ENCODE measurements at places on chromosomes 1 and 21. TPM values are rescaled to one million over a fixed set of nuclear protein-coding genes. Genes with fewer than 3 reads are reported as not detected.

GRCh38 chr1:232620356-232620969 is 9.5 kb downstream of the SIPA1L2 start:
- H3K4me1 ChIP-seq: peaks cover 30% of the 10 kb centered on the region
- no peaks in the 10 kb centered on the region for H3K27me3 ChIP-seq
- H3K27ac ChIP-seq: no peak overlapping the region
- DNase-seq: peak; percentile 47

GRCh38 chr1:23791516-23792047 is 637 bp downstream of the LYPLA2 start:
- peaks cover 20% of the 10 kb centered on the region for H3K36me3 ChIP-seq
- no peaks in the 10 kb centered on the region for H3K27me3 ChIP-seq
- H3K27ac ChIP-seq: peak overlapping the region; percentile 44
- peak overlapping the region; percentile 100 for H3K4me3 ChIP-seq

DNA sequence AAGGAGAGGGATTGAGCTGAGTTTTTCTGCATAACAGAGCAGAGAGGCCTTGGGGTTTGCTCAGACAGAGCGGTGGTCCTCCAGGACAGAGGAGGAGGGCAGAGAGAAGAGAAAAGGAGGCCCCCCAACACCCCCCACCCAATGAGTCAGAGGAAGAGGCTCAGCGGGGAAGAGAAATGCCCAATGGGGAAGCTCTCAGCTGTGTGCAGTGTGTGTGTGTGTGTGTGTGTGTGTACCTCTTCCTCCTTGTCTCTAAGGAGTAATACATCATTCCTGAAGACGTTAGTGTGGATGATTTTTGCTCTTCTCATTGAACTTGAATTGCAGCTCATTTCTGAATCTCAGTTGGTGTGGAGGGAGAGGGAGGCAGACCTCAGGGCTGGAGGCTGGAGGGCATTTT is 8.7 kb downstream of the TMPRSS3 start:
- H3K27ac ChIP-seq: no peak overlapping the region
- H3K4me3 ChIP-seq: no peak overlapping the region
- no peak for DNase-seq
- no peaks in the 10 kb centered on the region for H3K27me3 ChIP-seq

DNA sequence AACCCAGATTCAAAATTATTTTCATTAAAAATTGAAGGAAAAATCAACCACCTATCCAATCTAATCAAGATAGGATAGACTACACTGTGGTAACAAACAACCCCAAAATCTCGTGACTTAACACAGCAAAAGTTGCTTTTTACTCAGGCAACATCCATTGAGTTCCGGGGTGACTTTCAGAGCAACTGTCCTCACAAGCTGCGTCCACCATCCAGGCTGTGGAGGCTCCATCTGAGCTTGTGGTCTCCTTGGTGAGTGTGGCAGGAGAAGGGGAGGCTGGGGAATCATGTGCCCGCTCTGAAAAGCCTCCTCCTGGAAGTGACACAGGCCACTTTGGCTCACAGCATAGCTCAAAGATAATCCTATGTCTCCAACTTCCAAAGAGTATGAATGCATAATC is 52.4 kb downstream of the CD2 start:
- H3K4me1 ChIP-seq: no peaks in the 10 kb centered on the region
- no peak overlapping the region for H3K27ac ChIP-seq
- no peaks in the 10 kb centered on the region for H3K36me3 ChIP-seq

The TSPAN2 gene
- total RNA-seq: 1.3 TPM

GRCh38 chr1:59328353-59328752 is 31.5 kb downstream of the FGGY start:
- no peaks in the 10 kb centered on the region for H3K27me3 ChIP-seq
- peaks cover 9% of the 10 kb centered on the region for H3K4me1 ChIP-seq
- H3K36me3 ChIP-seq: no peaks in the 10 kb centered on the region
- no peak for DNase-seq
- no peak overlapping the region for H3K4me3 ChIP-seq

GRCh38 chr1:79040424-79041082 is 34.0 kb upstream of the ADGRL4 start:
- H3K4me3 ChIP-seq: peak overlapping the region; percentile 59
- no peaks in the 10 kb centered on the region for H3K36me3 ChIP-seq
- no peaks in the 10 kb centered on the region for H3K27me3 ChIP-seq
- H3K27ac ChIP-seq: no peak overlapping the region
- no peak for DNase-seq

DNA sequence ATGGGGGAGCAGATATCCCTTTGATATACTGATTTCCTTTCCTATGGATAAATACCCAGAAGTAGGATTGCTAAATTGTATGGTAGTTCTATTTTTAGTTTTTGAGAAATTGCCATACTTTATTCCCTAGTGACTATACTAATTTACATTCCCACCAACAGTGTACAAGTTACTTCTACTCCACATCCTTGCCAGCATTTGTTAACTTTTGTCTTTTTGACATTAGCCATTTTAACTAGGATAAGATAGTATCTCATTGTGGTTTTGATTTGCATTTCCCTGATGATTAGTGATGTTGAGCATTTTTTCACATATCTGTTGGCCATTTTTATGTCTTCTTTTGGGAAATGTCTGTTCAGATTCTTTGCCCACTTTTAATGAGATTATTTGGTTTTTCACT is 620.6 kb upstream of the CAMK1G start:
- H3K27me3 ChIP-seq: no peaks in the 10 kb centered on the region
- no peaks in the 10 kb centered on the region for H3K4me1 ChIP-seq
- no peak overlapping the region for H3K4me3 ChIP-seq
- H3K36me3 ChIP-seq: no peaks in the 10 kb centered on the region
- DNase-seq: no peak
- H3K27ac ChIP-seq: no peak overlapping the region

GRCh38 chr21:38793926-38794713 is 11.6 kb upstream of the ETS2 start:
- DNase-seq: peak; percentile 72
- no peaks in the 10 kb centered on the region for H3K27me3 ChIP-seq
- no peak overlapping the region for H3K4me3 ChIP-seq
- H3K36me3 ChIP-seq: no peaks in the 10 kb centered on the region
- H3K27ac ChIP-seq: peak overlapping the region; percentile 89
- H3K4me1 ChIP-seq: peaks cover 46% of the 10 kb centered on the region

The IGSF5 gene
- total RNA-seq: not detected

DNA sequence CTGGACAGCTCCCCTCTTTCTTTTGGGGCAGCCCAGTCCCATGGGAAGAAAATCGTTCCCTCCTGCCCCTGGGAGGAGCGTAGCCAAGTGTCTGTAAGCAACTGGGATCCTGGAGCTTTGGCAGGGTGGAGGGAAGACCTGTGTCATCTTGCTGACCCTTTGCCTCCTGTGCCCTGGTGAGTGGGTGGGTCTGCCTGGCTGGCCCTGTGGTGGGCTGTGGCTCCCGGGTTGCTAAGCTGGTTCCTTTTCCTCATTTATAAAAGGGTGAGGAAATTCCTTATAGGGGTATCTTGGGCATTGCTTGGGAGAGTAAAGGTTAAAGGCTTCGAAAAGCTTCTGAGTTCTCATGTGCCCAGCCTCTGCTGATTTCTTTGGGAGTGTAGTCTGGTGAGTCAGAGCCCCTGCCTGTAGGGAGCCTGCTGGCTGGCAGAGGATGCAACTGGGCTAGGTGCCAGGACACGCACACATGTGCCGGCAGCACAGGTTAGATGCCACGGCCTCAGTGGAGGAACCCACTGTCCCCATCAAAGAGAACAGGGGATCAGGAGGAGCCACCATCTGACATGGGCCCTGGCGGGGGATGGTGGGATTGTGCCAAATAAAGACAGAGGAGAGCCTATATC is 85.2 kb downstream of the ARHGEF10L start:
- peaks cover 16% of the 10 kb centered on the region for H3K4me1 ChIP-seq
- H3K27ac ChIP-seq: peak overlapping the region; percentile 69
- DNase-seq: peak; percentile 79
- no peaks in the 10 kb centered on the region for H3K27me3 ChIP-seq

DNA sequence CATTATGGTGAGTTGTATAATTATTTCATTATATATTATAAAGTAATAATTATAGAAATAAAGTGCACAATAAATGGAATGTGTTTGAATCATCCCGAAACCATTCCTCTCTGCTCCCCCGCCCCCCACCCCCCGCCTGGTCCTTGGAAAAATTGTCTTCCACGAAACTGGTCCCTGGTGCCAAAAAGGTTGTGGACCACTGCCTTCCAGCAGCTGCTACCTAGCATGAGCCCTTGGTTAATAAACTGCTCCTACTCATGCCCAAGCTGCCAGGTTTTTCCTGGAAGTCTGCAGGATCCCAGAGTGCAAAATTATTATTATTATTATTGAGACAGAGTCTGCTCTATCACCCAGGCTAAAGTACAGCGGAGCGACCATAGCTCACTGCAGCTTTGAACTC is 6.8 kb upstream of the IFNGR2 start:
- no peak for DNase-seq
- H3K4me1 ChIP-seq: peaks cover 6% of the 10 kb centered on the region
- no peaks in the 10 kb centered on the region for H3K27me3 ChIP-seq
- no peaks in the 10 kb centered on the region for H3K36me3 ChIP-seq
- no peak overlapping the region for H3K27ac ChIP-seq

DNA sequence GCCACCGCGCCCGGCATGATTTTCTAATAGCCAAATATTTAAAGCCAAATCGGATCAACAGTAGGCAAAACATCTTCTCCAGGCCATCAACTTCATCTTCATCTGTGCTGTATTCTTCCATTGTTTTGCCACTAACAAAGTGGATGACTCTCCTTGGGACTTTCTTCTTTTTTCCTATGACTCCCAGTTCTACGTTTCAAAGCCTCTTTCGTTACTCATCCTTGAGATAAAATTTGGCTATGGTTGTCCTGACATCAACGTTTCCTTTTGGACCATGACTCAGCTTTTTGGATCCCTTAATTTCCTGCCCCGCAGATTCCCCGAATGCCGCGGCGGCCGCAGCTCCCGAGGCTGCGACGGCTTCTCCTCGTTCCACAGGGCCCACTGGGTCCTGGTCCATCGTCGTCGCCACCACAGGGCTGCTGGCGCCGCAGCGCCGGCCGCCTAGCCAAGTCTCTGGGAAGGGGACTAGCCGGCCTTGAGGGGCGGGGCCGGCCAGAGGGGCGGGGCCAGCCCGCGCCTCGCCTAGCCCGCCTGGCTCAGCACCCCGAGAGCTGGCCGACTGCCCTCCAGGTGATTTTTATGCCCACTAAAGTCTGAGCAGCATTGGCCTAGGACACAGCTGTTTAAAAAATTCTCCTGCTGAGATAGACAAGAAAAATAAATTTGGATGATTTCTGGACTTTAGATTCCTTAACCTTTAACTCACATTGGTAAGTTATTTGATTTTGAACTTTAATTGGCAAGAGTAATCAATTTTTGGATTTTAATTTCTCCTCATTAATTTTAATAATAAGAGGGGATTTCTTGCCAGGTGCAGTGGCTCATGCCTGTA is 93.9 kb downstream of the ADCY10 start:
- H3K36me3 ChIP-seq: no peaks in the 10 kb centered on the region
- H3K27ac ChIP-seq: peak overlapping the region; percentile 83
- H3K4me1 ChIP-seq: peaks cover 11% of the 10 kb centered on the region
- peak; percentile 93 for DNase-seq
- peak overlapping the region; percentile 56 for H3K4me3 ChIP-seq
- H3K27me3 ChIP-seq: no peaks in the 10 kb centered on the region

DNA sequence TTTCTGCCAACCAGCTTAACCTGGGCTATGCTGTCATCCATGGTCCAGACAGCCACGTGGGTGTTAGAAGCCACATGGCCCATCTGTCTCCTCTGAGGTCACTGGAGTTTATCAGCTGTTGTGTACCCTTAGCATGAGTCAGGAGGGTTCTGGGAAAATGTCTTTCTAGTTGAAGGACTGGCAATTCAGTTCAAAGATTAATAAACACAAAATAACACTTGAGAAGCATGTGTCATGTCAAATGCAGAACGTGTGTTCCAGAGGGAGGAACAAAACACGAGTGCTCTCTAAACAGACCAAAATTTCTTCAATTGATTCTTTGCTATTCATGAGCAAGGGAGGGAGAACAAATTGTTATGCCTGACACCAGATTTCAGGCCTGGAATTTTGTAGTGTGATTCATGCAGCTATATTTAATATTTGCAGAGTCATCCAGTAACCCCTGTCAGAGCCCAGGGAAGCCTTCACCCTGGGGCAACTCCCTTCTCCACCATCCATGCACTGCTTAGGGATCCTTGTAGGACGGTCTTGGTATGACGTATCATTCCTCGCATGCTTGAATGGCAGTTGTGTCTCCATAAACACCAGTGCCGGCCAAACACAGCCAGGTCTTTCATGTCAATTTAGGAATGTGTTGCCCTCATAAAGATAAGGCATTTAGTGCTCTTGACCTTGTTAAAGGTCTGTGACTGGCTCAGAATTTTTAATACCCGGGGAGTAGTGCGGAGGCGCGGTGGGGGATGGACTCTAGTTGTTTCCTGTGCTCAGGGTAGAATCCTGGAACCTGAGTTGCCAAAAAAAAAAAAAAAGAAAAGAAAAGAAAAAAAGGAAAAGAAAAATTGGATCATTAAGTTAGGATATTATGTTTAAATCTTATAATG is 27.7 kb upstream of the DYRK1A start:
- DNase-seq: peak; percentile 97
- no peaks in the 10 kb centered on the region for H3K27me3 ChIP-seq
- H3K4me1 ChIP-seq: peaks cover 44% of the 10 kb centered on the region
- no peaks in the 10 kb centered on the region for H3K36me3 ChIP-seq
- peak overlapping the region; percentile 51 for H3K4me3 ChIP-seq
- H3K27ac ChIP-seq: peak overlapping the region; percentile 95

DNA sequence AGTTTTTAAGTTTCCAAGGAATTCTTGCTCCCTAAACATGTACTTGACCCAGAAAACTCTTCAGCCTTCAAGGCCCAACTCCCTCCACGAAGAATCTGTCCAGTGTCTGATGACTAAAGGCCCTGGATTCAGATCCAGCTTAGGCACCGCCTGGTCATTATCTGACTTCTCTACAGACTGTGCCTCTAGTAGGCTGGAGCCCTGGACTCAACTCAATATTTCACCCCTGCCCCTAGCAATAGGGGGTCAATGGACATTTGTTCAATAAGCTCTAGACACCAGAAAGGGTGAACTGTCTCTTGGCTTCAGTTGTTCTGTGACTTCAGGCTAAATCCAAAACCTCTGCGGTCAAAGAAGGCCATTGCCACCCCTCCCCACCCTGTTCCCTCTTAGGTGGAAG is 34.5 kb downstream of the NUAK2 start:
- no peak overlapping the region for H3K4me3 ChIP-seq
- peaks cover 42% of the 10 kb centered on the region for H3K4me1 ChIP-seq
- H3K27ac ChIP-seq: no peak overlapping the region
- H3K36me3 ChIP-seq: no peaks in the 10 kb centered on the region
- no peaks in the 10 kb centered on the region for H3K27me3 ChIP-seq

DNA sequence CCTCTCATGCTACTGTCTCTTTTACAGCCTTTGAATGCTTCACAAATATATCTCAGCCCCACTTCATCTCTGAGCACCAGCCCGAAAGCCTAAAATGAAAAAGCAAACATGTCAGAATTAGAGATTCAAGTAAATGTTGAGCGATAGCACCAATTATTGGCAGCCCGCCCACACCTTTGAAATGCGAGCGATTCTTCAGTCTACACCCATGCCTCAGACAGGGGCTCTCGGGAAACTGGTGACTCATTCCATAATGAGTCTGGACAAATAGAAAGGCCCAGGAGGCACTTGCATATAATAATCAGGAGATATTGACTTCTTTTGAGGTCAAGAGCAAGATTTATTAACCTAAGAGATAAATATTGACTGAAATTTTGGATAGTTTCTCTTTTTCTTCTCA is 487.3 kb upstream of the PTBP2 start:
- no peaks in the 10 kb centered on the region for H3K36me3 ChIP-seq
- no peak overlapping the region for H3K27ac ChIP-seq
- no peaks in the 10 kb centered on the region for H3K4me1 ChIP-seq
- peaks cover 13% of the 10 kb centered on the region for H3K27me3 ChIP-seq
- DNase-seq: peak; percentile 58
- H3K4me3 ChIP-seq: no peak overlapping the region

The CR1L gene
- total RNA-seq: not detected

GRCh38 chr1:26858891-26859640 is 3.9 kb upstream of the SFN start:
- H3K4me3 ChIP-seq: no peak overlapping the region
- peak; percentile 34 for DNase-seq
- no peaks in the 10 kb centered on the region for H3K27me3 ChIP-seq
- peak overlapping the region; percentile 33 for H3K27ac ChIP-seq
- peaks cover 8% of the 10 kb centered on the region for H3K36me3 ChIP-seq
